ENCODE measurements at places on chromosomes 2 and 18.
A peak's percentile ranks its signal among the peaks of the same experiment; 100 is the strongest.

DNA sequence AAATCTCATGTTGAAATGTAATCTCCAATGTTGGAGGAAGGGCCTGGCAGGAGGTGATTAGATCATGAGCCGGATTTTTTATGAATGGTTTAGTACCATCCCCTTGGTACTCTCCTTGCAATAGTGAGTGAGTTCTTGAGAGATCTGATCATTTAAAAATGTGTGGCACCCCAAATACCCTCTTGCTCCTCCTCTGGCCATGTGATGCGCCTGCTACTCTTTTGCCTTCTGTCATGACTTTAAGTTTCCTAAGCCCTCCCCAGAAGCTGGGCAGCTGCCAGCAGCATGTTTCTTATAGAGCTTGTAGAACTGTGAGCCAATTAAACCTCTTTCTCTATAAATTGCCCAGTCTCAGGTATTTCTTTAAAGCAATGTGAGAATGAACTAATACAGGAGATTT is 72.6 kb upstream of the FIGN start:
- DNase-seq: no peak

- no peak for DNase-seq
Measured at GRCh38 chr18:38539371-38539770, 973.8 kb upstream of the CELF4 start.

GRCh38 chr2:71474116-71474743 is 20.9 kb downstream of the DYSF start:
- DNase-seq: no peak

- no peak for DNase-seq
Measured at GRCh38 chr18:23341983-23342382, 111.1 kb upstream of the RIOK3 start.

DNA sequence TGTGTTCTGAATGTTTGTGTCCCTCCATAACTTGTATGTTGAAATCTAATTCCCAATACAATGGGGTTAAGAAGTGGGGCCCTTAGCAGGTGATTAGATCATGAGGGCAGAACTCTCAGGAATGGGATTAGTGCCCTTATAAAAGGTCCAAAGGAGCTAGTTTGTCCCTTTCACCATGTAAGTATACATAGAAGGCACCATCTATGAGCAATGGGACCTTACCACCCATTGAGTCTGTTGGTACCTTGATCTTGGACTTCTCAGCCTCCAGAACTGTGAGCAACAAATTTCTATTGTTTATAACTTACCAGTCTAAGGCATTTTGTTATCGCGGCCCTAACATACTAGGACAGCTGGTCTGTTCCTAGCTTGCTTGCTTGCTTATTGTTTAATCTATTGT is 106.3 kb downstream of the MYCN start:
- no peak for DNase-seq

- DNase-seq: peak; percentile 69
Measured at GRCh38 chr18:33201509-33201926, 239.0 kb downstream of the CCDC178 start.

GRCh38 chr2:167890739-167891138 is 356.7 kb downstream of the STK39 start:
- DNase-seq: no peak

GRCh38 chr2:207184768-207185167 is 19.0 kb upstream of the KLF7 start:
- no peak for DNase-seq

GRCh38 chr2:149733936-149734685 is 146.5 kb upstream of the MMADHC start:
- peak; percentile 16 for DNase-seq

GRCh38 chr2:127413200-127413599 is 5.0 kb upstream of the PROC start:
- no peak for DNase-seq

DNA sequence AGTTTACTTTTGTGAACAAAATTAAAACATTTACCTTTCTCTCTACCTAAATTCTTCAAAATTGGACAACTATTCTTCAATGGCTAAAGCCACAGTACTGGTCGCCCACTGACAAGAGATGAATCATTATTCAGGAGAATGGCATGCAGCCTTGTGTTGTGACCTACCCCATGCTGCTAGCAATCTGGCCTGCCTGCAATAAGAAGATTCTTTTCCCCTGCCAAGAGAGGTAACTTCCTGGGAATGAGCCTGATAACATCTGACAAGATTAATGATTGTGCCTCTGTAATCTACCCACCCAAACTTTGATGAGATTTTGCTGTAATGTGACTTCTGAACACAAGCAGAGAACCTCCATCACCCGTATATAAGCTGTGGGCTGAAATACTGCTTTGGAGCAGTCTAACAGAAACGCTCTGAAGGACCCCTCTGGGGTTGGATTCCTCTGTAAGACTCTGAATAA is 47.0 kb upstream of the ST3GAL5 start:
- DNase-seq: peak; percentile 50

DNA sequence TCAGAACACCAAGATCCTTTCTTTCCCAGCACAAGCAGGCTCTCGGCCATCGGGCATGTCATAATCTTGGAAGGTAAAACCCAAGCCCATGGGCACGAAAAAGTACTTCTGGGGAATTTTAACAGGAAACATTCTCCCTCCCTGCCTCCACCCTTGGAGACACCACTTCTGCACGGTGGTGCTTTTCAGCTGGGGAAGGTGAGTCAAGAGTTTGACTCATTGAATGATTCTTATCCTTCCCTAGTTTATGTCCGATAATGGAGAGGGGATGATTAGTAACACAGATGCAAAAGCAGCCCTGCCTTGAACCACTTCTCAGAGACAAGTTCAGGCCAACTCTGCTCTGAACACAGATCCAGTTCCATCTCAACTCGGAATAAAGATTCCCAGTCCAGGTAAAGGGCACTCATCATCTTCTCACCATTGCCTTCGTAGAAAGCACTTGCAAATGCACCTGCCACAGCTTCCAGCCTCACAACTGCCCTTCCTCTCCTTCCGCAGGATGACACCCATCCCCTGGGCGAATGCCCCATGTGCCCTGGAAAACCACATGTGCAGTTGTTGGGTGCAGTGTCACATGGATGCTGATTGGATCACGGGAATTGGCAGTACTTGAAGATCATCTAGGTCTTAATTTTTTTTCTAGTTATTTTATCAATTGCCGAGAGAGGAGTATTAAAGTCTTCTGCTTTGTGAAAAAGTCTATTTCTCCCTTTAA is 136.2 kb downstream of the PXDN start:
- no peak for DNase-seq

DNA sequence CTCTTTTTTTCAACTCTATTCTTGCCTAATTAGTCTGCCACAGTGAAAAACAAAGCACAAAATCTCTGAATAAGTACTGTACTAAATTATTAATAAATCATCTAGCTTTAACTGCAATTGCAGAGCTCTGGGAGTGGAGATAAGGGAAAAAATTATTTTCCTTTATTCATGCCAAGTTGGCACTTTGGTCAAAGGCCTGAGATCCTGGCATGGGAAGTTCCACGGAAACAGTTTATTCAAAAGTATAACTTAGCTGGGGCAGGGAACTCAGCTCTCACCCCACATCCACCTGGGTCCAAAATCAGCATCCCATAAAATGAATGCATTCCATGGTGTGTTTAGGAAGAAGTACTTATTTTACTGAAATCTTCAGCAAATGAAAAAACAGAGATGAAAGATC is 185.2 kb upstream of the APCDD1 start:
- no peak for DNase-seq

DNA sequence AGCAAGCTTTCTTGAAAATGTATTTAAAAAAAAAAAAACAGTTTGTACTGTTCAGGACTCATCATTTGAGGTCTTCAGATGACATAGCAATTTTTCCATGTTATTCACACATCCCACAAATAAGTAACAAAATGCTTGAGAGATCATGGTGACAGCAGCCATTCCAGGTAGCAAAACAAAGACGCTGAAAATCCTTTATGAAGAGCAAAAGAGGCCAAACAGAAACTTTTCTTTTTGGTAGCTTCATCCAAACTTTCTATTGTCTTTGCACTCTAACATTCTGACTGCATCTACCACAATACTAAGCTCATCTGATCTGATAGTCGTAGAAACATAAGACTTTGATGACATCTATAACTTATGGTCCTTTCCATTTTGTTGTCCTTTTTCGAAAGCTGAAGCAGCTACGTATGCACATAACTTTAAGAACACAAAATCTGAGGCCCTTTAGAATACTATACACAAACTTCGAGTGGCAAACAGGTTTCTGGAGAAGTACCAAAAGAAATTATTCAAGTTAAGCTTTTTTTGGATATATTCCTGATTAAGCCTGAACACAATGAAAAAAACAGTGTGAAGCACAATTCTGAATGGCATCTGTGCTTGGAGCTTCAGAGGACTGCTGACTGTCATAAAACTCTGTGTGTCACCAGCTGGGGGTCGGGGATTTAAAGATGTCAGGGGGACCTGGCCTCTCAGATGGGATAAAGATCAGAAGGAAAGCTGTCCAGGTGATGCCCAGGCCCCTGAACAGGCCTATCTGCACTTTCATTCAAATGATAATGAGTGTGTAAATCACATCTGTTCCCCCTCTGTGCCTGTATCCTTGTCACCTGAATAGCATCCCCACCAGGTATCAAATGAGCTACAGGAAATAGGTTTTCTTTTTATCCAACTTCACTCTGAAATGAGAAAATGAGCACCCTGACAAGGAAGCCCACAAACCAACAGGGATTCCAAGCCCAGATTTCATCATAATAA is 75.8 kb downstream of the ZEB2 start:
- no peak for DNase-seq

- DNase-seq: no peak
Measured at GRCh38 chr2:75396314-75396713, 164.4 kb downstream of the EVA1A start.

- no peak for DNase-seq
Measured at GRCh38 chr2:77147153-77147552, 375.0 kb downstream of the LRRTM4 start.

- DNase-seq: no peak
Measured at GRCh38 chr2:18814387-18814786, 225.0 kb upstream of the NT5C1B start.

DNA sequence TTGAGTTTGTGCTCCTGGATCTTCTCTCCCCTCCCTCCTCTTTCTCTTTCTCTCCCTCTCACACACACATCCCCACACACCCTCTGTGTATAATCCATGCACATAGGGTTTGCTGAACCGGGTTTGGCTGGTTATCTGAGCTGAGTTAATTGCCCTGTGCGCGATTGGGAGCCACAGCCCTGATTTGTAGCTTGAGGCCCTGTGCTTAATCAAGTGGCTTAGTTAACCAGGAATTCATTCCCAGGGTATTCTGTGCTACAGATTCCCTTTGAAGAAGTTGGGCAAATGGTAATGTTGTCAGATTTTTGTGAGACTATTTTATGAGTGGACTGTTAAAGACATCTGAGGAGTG is 6.2 kb downstream of the PARD3B start:
- DNase-seq: peak; percentile 18

GRCh38 chr18:48803518-48803917 is 147.2 kb downstream of the SMAD7 start:
- no peak for DNase-seq

- no peak for DNase-seq
Measured at GRCh38 chr2:74137651-74138599, 9.8 kb downstream of the BOLA3 start.

- DNase-seq: no peak
Measured at GRCh38 chr2:239726091-239726591, 299.0 kb downstream of the NDUFA10 start.

GRCh38 chr2:1981421-1981820 is 237.1 kb upstream of the PXDN start:
- no peak for DNase-seq

DNA sequence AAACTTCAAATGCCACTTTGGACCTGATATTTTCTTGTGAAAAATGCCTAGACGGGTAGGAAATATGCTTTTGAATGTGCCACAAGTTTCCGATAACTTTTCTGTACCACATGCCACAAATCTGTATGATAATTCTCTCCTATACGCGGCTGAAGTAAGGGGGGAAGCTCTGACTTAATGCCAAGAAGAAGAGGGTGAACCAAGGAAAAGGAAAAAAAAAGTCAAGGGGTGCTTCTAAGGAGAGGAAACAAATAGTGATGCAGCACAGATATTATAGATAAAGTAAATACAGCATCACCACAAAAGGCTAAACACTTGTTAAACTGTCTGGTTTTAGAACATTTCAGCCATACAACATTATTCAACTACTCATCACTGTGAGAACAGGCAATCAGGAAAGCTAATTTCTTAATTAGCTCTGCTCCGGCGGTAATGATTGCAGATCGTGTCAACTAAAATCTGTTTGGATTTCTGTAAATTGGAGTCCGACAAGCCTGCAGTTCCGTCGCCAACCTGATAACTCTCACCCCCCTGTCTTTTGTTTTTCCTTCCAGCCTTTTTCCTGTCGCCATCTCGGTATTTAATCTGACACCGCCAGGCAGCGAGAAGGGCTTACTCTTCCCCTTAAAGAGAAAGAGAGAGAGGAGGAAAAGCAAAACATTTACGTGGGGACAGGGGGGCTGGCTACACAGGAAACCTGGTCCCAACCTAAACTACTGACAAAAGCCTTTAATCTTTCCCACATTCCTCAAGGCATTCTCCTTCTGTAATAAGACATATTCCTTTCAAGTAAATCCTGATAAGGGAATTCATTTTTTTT is 67.5 kb downstream of the ZEB2 start:
- DNase-seq: peak; percentile 52

DNA sequence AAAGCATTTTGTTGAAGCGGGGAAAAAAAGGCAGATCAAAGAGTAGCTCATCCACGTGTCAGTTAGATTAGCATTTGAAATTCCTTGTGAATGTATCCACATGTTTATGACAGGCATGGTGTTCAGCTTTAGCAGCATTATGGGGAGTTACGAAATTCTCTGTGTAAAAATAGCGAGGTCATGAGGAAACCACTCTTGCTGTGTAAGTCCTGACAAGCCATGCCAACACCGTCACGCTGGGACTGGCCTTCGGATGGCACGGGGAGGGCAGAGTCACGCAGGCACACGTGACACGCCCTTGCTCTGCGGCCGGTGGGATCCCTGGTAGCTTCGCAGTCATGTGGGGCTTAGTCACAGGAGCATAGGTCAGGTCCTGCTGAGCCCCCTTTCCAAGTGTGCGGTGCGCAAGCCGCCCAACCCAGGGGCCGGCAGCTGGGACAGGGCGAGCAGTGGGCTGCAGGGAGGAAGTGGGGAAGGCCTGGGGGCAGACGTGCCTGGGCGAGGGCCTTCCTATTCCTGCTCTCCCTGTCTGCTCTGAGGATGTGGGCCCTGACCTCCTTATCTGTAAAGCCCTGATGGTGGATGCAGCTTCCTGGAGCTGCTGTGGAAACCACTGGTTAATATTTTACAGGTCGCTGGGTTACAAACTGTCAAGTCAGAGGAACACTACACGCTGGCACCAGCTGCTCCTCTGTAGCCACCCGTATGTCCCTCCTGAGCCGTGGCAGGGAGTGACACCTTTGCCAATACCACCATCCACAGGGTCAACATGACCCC is 18.0 kb downstream of the MBP start:
- DNase-seq: no peak

DNA sequence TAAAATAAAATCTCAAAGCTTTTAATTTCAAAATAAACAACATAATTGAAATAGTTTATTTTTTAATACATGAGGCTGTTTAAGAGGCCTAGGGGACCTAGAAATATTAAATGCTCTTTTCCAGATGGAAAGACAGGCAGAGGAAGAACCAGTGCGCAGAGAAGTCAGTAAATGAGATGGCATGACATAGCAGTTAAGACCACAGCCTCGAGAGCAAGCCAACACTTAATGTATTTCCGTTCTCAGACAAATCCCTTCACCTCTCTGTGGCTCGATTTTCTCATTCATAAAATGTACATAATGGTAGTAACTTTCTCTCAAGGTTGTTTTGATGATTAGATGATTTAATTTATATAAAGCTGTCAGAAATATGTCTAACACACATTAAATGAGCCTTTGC is 405.1 kb upstream of the CWC22 start:
- DNase-seq: no peak

GRCh38 chr2:145740302-145740701 is 1220.4 kb upstream of the ZEB2 start:
- DNase-seq: no peak

Measured in HEK293T (cell line).